ENCODE measurements at places on chromosomes 7 and 10. TPM values are rescaled to one million over a fixed set of nuclear protein-coding genes. Genes with fewer than 3 reads are reported as not detected.

Gene BTAF1
- total RNA-seq = 15.9 TPM

Gene VIPR2
- total RNA-seq = 23.2 TPM

Gene HOXA7
- total RNA-seq = not detected

Gene ATRNL1
- total RNA-seq = 25.8 TPM

Gene SLC26A3
- not detected for total RNA-seq

Gene ATOH7
- total RNA-seq = not detected

Gene TMEM176B
- total RNA-seq = 44.9 TPM

Gene ZNF282
- 12.6 TPM for total RNA-seq

Gene HOXA4
- 1.1 TPM for total RNA-seq

Gene MTPN
- 121 TPM for total RNA-seq

GRCh38 chr10:91313796-91314485 is 93.5 kb downstream of the PCGF5 start:
- no peak for DNase-seq

- no peak for DNase-seq
Observed at GRCh38 chr7:150756858-150757257, 19.6 kb downstream of the GIMAP5 start.

GRCh38 chr7:131970602-131971001 is 414.2 kb upstream of the PODXL start:
- no peak for DNase-seq

DNA sequence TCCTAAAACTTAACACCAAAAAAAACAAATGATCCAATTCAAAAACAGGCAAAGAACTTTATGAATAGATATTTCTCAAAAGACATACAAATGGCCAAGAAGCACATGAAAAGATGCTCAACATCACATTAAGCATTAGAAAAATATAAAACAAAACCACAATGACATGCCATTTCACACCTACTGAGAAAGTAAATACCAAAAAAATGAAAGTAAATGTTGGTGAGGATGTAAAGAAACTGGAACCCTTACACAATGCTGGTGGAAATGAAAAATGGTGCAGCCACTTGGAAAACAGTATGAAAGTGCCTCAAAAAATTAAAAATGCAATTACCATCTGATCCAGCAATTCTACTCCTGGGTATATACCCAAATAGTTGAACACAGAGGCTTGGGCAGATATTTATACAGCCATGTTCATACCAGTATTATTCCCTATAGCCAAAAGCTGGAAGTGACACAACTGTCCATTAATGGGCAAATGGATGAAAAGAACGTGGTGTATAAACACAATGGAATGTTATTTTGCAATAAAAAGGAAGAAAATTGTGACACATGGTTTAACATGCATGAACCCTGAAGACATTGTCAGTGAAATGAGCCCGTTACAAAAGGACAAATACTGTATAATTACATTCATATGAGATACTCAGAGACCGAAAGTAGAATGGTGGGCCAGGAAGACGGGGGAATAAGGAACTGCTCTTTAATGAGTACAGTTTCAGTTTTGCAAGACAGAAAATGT is 89.0 kb downstream of the JMJD1C start:
- no peak for DNase-seq

GRCh38 chr7:129093867-129094456 is 39.1 kb upstream of the TNPO3 start:
- no peak for DNase-seq

GRCh38 chr10:125216861-125217260 is 56.5 kb upstream of the CTBP2 start:
- DNase-seq = no peak

DNA sequence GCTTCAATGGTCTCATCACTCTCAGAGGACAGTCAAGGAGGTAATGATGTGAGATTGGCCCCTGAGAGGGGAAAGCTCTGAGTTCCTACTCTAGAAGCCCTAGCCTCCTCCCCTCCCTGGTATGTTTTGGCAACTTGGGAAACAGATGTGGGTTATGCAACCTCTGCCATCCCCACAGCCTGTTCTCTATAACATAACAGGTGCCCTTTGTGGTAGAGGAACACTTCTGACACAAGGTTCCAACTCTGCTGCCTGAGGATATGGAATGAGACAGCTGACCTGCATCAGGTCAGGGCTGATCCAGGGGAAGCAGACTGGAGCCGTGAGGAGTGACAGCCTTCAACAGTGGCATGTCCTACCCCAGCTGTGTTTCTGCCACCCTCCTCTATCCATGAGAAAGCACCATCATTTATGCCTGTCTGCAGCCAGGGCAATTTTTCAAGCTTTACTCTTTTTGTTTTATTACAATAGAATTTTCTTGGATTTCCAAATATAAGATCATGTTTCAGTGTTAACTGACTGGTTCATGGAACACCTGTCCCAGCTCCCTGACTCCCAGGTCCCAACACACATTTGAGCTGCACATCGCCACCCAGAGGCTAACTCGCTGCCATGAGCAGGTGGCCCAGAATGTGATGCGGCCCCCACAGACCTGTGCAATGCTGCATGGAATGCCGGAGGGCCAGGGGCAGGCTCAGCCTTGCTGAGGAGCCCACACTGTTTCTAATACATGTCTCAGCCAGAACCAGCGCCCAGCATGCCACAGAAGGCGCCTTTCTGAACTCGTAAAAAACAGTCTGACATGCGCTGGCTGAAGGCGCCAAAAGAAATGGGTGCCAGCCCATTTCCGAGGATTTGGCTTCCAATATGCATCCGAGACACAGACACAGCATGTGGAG is 124.8 kb upstream of the CHST15 start:
- no peak for DNase-seq

GRCh38 chr7:139495580-139496125 is 12.2 kb upstream of the KLRG2 start:
- no peak for DNase-seq

- DNase-seq = no peak
Observed at GRCh38 chr10:132371641-132372081, 25.3 kb upstream of the PWWP2B start.

DNA sequence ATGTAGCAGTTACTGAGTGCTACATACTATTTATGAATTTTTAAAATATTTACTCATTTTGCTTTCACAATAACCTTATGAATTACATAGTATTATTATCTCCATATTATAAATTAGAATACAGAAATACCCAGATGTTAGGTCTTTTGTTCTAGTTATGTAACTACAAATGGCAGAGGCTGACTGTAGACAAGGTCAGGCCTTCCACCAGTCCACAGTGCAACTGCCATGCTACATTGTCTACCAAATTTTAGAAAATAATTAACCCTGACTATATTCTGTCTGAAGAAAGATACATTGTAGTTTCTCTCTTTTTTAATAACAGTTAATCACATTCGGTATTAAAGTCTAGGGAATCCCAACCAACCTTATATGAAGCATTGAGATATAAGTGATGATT is 280.9 kb downstream of the MALRD1 start:
- DNase-seq = no peak

DNA sequence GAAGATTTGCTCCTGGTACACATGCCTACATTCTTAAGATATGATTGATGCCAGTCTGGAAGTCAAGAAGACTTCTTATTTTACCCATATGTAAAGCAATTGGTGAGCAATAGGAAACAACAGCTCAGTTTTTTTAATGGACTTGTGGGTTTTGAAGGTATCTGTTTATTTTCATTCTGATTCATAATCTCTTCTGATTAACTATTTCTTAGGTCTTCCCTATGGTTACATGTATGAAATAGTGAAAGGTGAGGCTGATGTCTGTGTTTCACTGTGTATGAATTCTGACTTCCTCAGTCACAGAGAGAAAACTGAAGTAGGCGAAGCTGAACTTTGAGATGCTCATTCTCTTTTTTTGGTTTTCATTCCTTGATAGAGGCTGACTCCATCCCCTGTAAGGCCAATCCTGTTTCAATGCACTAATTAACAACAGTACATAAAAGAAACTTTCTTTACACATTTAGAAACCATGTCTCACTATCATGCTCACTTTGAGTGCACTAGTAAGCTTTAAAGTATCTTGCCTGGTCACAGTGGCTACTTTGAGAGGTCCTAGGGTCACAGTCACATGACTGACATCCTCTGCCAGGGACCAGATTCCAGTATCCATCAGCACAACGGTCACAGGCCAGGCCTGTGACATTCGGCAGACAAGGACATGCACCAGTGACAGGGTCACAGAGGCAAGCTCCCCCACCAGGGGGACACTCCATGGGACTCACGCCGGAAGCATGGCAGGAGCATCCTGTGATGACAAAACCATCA is 59.5 kb upstream of the LAMB1 start:
- DNase-seq = no peak

DNA sequence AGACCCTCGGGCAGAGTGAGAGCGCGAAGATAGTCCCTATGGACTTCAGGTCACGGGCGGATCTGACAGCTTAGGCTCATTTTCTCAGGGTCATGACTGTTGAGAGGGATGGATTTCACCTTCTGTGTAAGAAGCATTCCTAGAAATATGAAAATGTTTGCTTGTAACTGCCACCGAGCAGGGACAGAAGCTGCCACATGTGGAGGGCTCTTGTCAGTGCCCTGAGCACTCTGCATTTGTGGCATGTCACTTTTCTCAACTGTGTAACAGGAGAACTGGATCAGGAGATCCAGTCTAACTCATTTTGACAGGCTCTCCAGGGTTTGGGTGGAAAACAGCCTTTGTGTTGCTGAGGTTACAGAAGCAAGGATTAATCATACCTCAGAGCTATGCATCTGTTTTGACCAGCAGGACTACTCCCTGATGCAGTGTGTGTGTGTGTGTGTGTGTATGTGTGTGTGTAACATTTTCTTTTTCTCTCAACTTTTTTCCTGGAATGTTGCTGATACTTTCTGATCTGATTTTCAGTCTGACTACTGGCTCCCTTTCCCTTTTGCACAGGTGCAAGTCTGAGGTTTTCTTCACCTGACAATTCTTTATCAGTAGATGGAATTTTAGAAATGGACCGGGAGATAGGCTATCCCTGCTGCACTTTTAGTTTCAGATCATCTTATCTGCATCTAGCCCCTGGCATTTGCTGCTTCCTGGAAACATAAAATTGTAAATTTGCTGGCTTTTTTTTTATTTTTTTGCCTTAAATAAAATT is 183.3 kb downstream of the STK31 start:
- DNase-seq = no peak

- DNase-seq = no peak
Observed at GRCh38 chr10:91049296-91049987, 128.6 kb upstream of the ANKRD1 start.

- DNase-seq = no peak
Observed at GRCh38 chr10:97601268-97602215, 12.0 kb downstream of the C10orf62 start.

- DNase-seq = no peak
Observed at GRCh38 chr7:48053736-48054135, 18.4 kb downstream of the C7orf57 start.

DNA sequence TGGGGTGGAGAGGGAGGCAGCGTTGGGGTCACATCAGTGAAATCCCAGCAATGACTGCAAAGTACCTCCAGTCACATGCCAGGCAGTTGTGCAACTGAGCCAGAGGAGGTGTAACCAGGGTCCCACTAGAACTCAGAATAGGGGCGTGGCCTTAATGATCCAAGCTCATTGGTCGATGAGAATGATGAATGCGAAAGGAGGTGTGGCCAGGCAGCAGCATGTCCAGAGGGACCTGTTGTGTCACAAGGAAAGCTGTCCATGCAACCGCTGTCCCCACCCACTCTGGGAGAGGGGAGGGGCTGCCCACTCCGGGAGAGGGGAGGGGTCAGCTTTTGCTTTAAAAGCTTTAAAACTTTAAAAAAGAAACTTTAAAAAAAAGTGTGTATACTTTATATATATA is 25.3 kb upstream of the MTPAP start:
- DNase-seq = no peak

- DNase-seq = no peak
Observed at GRCh38 chr10:62980687-62981086, 152.4 kb upstream of the NRBF2 start.

- DNase-seq = no peak
Observed at GRCh38 chr7:55308186-55308929, 56.8 kb upstream of the LANCL2 start.

- DNase-seq = no peak
Observed at GRCh38 chr7:111184987-111185386, 94.1 kb downstream of the LRRN3 start.

- no peak for DNase-seq
Observed at GRCh38 chr7:47932466-47933037, 15.7 kb downstream of the PKD1L1 start.

GRCh38 chr10:113021268-113022040 is 71.4 kb downstream of the TCF7L2 start:
- DNase-seq = no peak

GRCh38 chr10:15814565-15814964 is 45.7 kb downstream of the MINDY3 start:
- DNase-seq = no peak

DNA sequence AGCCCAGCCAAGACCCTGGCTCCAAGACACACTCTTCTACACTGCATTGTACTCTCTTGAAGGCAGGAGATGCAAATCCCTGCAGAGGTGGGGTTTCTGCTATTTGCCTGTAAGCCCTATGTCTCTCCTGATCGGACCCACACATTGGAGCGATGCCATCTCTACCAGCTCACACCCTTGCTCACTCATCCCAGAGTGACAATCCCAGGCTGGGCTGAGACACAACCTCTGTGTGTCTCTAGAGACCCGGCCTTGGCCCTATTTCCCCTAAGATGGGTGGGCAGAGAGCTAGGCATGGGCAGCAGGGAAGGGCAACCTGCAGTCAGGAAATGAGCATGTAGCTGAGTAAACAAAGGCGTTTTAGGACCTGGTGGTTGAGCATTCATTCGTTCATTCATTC is 25.6 kb downstream of the CCDC3 start:
- no peak for DNase-seq

DNA sequence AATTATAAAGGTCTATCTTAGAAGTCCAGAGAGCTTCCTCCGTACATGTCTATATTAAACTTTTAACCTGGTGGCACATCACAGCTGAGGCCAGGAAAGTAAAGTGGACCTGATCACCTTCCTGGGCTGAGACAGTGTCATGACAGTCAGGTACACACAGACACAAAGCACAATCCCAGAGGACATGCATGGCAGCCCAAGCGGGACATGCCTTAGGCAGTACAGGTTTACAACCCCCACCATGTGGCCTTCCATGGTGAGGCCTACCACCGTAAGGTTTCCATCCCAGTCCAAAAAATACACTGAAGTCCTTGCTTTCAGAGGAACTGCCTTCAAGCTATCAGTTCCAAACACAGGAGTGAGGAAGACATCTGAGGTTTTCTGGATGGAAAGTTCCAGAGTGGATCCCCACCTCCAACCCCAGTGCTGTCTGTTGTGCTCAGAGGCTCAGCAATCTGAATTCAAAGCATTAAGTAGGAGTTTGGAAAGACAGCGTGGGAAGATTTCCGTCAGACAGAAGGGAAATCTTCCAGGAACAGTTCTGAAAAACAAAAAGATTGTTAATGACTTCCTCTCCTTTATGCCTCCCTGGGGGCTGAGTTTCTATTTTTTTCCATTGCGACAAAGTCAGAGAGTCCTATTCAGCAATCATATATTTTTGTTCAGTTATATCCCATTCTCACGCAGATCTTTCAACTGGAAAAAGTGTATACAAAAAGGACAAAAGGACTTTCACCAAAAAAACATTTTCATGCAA is 20.1 kb downstream of the IFIT3 start:
- DNase-seq = no peak

GRCh38 chr7:67306331-67306730 is 309.7 kb downstream of the TYW1 start:
- no peak for DNase-seq

- DNase-seq = no peak
Observed at GRCh38 chr10:65931291-65932070, 994.4 kb upstream of the LRRTM3 start.

GRCh38 chr10:34520084-34520483 is 295.0 kb downstream of the PARD3 start:
- DNase-seq = no peak

Measured in cardiac septum (tissue), 1 donor.